ENCODE measurements at places on chromosomes 4 and X.

- no peaks in the 10 kb centered on the region for H3K4me1 ChIP-seq
- no peak overlapping the region for H3K4me3 ChIP-seq
- no peak overlapping the region for H3K27ac ChIP-seq
- no peak for DNase-seq
- peaks cover 15% of the 10 kb centered on the region for H3K27me3 ChIP-seq
These were observed 118.5 kb downstream of the BTC start for GRCh38 chr4:74675673-74676279.

DNA sequence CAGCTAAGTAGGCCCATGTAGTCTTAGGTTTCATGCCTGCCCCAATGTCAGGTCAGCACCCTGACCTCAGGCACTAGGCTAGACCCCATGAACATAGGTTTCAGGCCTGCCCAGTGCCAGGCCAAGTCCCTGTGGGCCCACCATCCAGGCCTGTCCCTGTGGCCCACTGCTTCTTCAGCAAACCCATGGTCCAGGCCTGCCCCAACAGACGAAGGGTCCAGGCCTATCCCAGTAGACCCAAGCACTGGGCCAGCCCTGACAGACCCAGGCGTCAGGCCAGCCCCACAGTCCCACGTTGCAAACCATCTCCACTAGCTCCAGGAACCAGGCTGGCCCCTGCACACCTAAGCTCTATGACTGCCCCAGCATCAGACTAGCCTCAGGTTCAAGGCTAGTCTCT lies 92.4 kb downstream of the ENOX2 start:
- H3K27ac ChIP-seq = no peak overlapping the region
- DNase-seq = no peak
- H3K4me1 ChIP-seq = peaks cover 8% of the 10 kb centered on the region
- H3K4me3 ChIP-seq = no peak overlapping the region

DNA sequence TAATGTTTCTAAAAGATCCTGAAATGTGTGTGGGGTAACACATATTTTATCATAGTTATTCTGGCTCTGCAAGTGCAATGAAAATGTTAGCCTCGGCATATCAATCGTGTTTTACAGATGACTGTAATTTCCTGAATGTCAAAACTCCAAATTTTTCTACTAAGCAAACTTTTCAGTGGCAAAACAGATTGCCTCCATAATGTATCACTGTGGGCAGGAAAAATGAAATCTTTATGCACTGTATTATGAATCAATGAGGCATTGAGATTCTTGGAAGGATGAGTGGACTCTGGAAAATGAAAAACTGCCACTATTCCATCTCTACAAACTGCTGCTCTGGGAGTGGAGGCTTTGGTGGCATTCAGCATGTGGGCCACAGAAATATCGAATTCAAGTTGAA lies 160.1 kb upstream of the MBNL3 start:
- no peaks in the 10 kb centered on the region for H3K36me3 ChIP-seq
- no peaks in the 10 kb centered on the region for H3K4me1 ChIP-seq
- H3K27me3 ChIP-seq = peaks cover 8% of the 10 kb centered on the region
- no peak overlapping the region for H3K4me3 ChIP-seq

- no peak for DNase-seq
- no peak overlapping the region for H3K4me3 ChIP-seq
- H3K4me1 ChIP-seq = peaks cover 10% of the 10 kb centered on the region
- H3K27me3 ChIP-seq = no peaks in the 10 kb centered on the region
- H3K27ac ChIP-seq = no peak overlapping the region
- peaks cover 9% of the 10 kb centered on the region for H3K36me3 ChIP-seq
These were observed 87.2 kb upstream of the MCF2 start for GRCh38 chrX:139795196-139795595.

DNA sequence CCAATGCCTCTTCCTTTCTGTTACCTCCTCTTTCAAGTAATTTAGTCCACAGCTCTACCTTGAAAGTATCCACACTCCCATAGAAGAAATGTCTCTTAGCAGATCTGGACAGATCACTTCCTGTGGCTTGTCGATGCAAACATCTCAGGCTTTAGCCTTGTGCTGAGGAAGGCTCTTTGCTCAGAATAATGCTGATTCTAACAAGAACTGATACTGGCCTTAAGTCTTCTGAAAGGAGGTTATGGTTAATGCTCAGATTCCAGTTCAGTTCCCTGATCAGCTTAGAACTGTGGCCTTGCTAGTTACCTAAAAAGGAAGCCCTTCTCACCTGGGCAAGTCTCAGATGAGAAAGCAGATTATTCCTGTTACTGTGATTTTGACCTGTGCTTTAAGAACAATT lies 230.1 kb upstream of the FAT4 start:
- no peak overlapping the region for H3K4me3 ChIP-seq
- no peaks in the 10 kb centered on the region for H3K4me1 ChIP-seq
- peaks cover 2% of the 10 kb centered on the region for H3K36me3 ChIP-seq
- no peaks in the 10 kb centered on the region for H3K27me3 ChIP-seq
- DNase-seq = no peak

- H3K27ac ChIP-seq = no peak overlapping the region
- no peak overlapping the region for H3K4me3 ChIP-seq
- no peaks in the 10 kb centered on the region for H3K4me1 ChIP-seq
- peaks cover 3% of the 10 kb centered on the region for H3K36me3 ChIP-seq
These were observed 55.9 kb upstream of the FHDC1 start for GRCh38 chr4:152880263-152880662.

DNA sequence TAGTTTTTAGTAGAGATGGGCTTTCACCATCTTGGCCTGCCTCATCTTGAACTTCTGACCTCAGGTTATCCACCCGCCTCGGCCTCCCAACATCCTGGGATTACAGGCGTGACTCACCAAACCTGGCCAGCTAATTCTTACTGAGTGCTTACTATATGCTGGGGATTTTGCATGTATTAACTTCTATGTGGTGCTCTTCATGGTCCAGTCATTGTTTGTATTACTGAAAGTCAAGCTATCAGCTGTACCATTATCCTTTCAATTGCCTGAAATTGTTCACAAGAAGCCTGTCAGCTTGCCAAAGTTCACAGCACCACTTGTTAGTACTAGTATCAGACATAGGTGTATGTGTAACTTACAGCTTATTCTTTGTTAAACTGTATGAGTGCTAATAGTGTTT lies 1272.1 kb downstream of the ARAP2 start:
- H3K4me1 ChIP-seq = no peaks in the 10 kb centered on the region
- no peak overlapping the region for H3K4me3 ChIP-seq
- DNase-seq = no peak
- H3K36me3 ChIP-seq = no peaks in the 10 kb centered on the region

- no peak overlapping the region for H3K27ac ChIP-seq
- no peaks in the 10 kb centered on the region for H3K4me1 ChIP-seq
- H3K36me3 ChIP-seq = no peaks in the 10 kb centered on the region
These were observed 130.5 kb upstream of the TTC29 start for GRCh38 chr4:147076179-147076578.

GRCh38 chr4:141636082-141636770 lies at the start of gene IL15:
IL15 (plus strand) TSS chr4:141636583; CDS start chr4:141719465, 82,882 bp downstream.
- peaks cover 5% of the 10 kb centered on the region for H3K36me3 ChIP-seq
- H3K27ac ChIP-seq = peak within 1 kb of the TSS; percentile 97
- peaks cover 31% of the 10 kb centered on the region for H3K4me1 ChIP-seq

GRCh38 chr4:110059556-110060191 lies 138.7 kb downstream of the ELOVL6 start:
- H3K27ac ChIP-seq = peak overlapping the region; percentile 76
- H3K4me1 ChIP-seq = peaks cover 40% of the 10 kb centered on the region
- DNase-seq = no peak
- no peaks in the 10 kb centered on the region for H3K27me3 ChIP-seq
- peaks cover 4% of the 10 kb centered on the region for H3K36me3 ChIP-seq

DNA sequence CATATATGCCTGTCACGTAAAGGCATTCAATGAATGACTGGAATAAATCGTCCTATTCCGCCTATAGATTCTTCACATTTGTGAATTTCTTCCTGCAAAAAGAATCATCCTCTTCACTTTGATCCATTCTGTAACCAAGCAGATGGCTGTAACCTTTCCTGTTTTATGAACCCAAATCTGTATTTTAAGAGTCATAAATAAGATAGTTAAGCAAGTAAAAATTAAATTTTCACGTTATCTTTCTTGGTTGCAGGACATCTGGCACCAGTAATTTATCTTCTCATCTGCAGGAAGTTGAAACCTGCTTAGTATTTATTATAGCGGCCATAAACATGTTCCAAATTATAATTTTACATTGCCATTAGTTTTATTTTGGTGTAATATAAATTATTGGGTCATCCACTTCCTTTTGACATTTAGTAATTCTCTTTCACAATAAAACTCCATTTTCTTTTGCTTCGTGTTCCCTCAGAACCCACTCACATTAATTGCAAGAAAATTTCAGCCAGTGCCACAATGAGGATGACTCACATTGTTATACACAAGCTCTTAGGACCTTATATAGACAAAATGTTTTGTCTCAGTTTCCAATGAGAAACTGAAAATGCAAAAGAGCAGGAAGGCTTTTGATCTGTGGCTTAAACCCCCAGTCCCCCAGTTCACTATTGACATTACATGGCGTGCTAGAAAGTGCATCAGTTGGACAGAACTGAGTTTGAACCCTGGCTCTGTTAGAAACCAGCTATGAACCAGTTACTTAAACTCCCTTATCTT lies 51.1 kb downstream of the TMEM156 start:
- H3K27ac ChIP-seq = no peak overlapping the region
- no peaks in the 10 kb centered on the region for H3K27me3 ChIP-seq
- DNase-seq = no peak
- H3K36me3 ChIP-seq = peaks cover 21% of the 10 kb centered on the region

- DNase-seq = no peak
- no peaks in the 10 kb centered on the region for H3K36me3 ChIP-seq
- peaks cover 7% of the 10 kb centered on the region for H3K4me1 ChIP-seq
- no peak overlapping the region for H3K27ac ChIP-seq
- no peak overlapping the region for H3K4me3 ChIP-seq
- peaks cover 59% of the 10 kb centered on the region for H3K27me3 ChIP-seq
These were observed 108.6 kb downstream of the SMIM20 start for GRCh38 chr4:26022346-26023202.

DNA sequence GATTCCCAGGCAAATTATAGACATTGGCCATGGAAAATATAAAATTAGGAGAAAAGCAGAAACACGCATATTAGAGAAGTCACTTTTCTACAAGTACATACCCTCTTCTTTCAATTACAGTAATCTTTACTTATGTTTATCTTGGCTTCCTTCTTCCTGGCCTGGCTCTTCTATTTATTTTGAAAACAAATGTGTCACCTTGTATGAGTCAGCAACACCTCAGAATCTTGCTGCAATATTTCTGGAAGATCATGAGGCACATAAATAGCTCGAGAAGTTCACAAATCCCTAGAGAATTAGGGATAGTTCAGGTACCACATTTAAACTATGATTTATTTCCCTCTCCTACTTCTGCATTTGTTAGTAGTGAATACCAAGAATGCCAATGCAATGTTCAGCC lies 124.6 kb downstream of the ANOS1 start:
- DNase-seq = no peak
- no peaks in the 10 kb centered on the region for H3K36me3 ChIP-seq
- H3K27me3 ChIP-seq = no peaks in the 10 kb centered on the region
- no peaks in the 10 kb centered on the region for H3K4me1 ChIP-seq
- no peak overlapping the region for H3K27ac ChIP-seq

DNA sequence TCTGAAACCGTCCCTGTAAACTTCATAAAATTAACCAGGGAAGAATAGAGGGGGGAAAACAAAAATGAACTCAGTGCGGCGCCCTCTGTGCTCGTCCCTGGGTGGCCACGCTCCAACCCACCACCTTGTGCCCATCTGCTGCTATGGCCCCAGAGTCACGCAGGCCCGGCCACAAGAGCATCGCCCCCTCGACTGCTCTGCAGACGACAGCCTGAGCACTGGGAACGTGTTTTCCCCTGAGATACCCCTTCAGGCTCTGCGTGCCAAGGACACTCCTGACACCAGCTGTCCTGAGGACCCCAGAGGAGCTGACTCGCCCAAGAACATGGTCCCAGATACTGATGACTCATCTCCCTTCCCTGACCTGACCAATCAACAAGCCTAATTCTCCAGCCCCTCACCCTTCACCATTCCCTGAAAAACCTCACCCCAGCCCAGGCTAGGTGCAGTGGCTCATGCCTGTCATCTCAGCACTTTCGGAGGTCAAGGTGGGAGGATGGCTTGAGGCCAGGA lies 64.1 kb upstream of the GPR78 start:
- no peak overlapping the region for H3K27ac ChIP-seq
- DNase-seq = no peak
- H3K4me1 ChIP-seq = no peaks in the 10 kb centered on the region
- no peaks in the 10 kb centered on the region for H3K36me3 ChIP-seq
- H3K27me3 ChIP-seq = peaks cover 32% of the 10 kb centered on the region

DNA sequence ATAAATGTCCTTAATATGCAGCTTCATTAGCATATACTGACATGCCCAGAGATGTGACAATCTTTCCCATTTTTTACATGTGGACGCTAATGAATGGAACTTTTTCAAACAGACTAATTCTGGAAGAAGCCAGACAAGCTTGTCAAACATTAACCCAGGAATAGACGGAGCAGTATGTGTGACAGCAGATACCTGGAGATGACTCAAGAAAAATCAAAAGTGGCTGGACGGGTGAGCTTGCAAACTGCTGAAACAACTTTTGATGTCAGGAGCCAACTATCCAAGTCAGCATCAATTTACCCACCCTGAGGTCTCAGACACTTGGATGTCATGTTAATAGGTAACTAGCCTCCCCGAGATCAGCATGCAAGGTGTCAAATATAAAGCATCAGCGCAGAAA lies 183.0 kb downstream of the PACRGL start:
- DNase-seq = no peak
- peaks cover 4% of the 10 kb centered on the region for H3K4me1 ChIP-seq
- no peaks in the 10 kb centered on the region for H3K27me3 ChIP-seq
- no peak overlapping the region for H3K27ac ChIP-seq

Data from central memory CD8-positive, alpha-beta T cell (primary cell).